ENCODE measurements at places on chromosomes 12 and 14.

GRCh38 chr12:54378796-54379397 lies 5.6 kb downstream of the ZNF385A start:
- peak; percentile 73 for DNase-seq

GRCh38 chr12:68884251-68884650 lies 48.7 kb downstream of the CPM start:
- no peak for DNase-seq

DNA sequence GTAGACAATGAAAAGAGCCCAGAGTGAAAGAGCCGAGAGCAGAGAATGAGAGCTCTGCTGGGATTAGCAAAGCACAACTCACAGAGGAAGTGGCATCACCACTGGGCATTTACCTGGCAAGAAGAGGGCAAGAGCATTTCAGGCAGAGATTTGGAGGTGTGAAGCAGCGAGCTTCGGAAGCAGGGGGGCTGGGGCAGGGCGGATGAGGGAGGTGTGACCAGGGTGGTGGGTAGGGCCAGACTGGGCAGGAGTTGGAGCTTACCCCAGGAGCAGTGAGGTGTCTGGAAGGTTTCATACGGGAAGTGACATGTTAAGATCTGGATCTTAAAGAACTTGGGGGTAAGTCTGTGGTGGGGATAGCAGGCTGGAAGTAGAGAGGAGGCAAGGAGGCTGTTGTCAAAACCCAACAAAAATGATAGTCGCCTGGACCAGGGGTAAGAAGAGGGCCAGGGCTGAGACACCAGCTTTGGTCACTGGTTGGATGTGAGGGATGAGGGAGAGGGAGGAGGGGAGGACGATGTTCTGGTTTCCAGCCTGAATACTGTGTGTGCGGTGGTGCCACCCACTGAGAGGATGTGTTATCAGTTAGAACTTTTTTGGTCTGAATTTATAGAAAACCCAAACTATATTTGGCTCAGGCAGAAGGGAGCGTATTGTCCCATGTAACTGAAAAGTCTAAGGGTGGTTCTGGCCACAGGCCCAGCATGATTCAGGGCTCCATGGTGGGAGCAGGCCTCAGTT lies 5.2 kb downstream of the SMIM41 start:
- DNase-seq, result no peak

- DNase-seq, result no peak
These were observed 23.3 kb downstream of the PAX9 start for GRCh38 chr14:36684946-36685345.

- no peak for DNase-seq
These were observed 251.1 kb downstream of the C12orf50 start for GRCh38 chr12:87778065-87778464.

GRCh38 chr12:11778713-11779685 lies 129.5 kb downstream of the ETV6 start:
- no peak for DNase-seq

- DNase-seq, result peak; percentile 46
These were observed 6.6 kb downstream of the ANKS1B start for GRCh38 chr12:99978152-99978551.

- no peak for DNase-seq
These were observed 75.3 kb downstream of the TMCC3 start for GRCh38 chr12:94575024-94575423.

DNA sequence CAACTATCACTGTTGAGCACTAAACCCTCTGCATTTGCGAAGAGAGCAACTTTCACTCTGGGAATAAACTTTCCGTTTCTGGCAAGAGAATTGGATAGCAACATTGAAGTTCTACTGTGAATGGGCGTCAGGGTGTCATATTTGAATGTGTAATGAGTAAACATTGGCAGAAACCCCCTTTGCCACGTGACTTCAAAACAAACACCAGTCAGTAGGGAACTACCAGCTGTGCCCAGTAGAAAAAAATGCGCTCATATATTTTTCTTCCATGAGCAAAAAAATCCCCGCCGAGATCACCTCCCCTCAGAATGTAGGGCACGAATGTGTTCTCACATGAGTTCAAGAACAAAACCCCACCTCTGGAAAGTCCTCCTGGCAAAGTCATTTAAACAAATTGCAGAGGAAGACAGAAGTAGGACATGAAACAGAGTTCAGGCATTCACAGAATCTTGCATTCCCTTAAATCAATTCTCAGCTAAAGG lies 80.6 kb downstream of the BTG1 start:
- peak; percentile 88 for DNase-seq

DNA sequence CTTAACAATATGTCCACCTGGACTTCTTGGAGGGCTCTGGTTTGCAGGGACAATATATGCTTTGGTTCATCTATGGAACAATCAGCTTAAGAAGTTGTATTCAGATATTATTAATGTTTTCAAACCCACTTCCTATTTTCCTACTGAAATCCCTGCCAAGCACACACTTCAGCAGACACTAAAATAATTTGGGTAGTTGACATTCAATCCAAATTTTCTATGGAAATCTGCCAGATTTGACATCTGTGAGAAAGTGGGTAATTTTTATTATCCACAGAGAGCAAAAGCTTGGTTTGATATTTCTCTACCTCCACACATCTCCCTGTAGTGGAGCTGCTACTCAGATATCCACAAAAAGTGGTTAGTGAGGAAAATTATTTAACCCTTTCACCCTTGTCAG lies 378.8 kb upstream of the SOX5 start:
- peak; percentile 30 for DNase-seq

- no peak for DNase-seq
These were observed 92.0 kb downstream of the EPS8 start for GRCh38 chr12:15697201-15697600.

- no peak for DNase-seq
These were observed 1772.0 kb upstream of the FLRT2 start for GRCh38 chr14:83757916-83758315.

DNA sequence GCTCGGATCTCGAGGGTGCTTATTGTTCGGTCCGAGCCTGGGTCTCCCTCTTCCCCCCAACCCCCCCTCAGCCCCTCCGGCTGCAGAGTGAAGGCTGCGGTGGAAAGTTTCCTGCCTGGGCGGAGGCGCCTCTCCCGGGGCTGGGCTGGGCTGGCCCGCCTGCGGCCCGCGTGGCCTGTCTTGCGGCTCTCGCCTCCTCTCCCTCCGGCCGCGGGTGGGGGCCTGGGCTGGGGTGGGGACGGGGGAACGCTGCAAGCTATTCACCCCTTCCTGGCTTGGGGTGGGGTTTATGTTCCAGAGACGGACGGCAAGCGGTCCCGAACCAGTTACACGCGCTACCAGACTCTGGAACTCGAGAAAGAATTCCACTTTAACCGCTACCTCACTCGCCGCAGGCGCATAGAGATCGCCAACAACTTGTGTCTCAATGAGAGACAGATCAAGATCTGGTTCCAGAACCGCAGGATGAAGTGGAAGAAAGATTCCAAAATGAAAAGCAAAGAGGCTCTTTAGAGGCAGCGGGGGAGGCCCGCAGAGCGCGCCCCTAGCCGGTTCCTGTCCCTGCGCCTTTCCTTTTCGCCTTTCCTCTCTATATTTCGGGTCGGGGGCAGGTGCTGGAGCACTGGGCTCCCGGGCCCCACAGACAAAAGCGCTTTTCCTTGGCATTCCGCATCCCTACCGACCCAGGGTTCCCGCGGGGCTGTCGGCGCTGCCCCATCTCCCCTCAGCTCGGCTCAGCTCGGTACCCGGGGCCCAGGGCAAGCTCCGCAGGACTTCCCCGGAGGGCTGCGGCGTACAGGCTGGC lies 1.3 kb downstream of the HOXC5 start:
- no peak for DNase-seq

DNA sequence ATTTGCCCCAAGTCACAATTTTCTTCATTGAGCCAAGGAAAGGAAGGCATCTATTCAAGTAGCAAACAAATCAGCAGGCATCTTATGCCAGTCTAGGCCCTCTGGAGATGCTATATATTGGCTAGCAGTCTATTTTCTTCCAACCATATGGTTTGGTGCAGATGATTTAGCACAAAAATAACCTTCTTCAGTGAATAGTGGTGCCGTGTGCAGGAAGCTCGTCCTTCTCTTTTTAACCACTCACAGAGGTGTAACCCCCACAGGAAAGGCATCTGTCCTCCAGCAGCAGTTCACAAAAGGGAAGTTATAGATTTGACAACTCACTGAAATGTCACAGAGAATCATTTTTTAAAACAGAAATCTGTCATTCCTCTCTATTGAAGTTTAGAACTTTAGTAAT lies 445.7 kb upstream of the SYT1 start:
- DNase-seq, result no peak
